Prostate gland (tissue), 2 donors: ENCODE measurements at places on chromosomes 2 and 18. TPM values are rescaled to one million over a fixed set of nuclear protein-coding genes. Genes with fewer than 3 reads are reported as not detected.

KLHL30 gene
- total RNA-seq, result 0.23 TPM

DNA sequence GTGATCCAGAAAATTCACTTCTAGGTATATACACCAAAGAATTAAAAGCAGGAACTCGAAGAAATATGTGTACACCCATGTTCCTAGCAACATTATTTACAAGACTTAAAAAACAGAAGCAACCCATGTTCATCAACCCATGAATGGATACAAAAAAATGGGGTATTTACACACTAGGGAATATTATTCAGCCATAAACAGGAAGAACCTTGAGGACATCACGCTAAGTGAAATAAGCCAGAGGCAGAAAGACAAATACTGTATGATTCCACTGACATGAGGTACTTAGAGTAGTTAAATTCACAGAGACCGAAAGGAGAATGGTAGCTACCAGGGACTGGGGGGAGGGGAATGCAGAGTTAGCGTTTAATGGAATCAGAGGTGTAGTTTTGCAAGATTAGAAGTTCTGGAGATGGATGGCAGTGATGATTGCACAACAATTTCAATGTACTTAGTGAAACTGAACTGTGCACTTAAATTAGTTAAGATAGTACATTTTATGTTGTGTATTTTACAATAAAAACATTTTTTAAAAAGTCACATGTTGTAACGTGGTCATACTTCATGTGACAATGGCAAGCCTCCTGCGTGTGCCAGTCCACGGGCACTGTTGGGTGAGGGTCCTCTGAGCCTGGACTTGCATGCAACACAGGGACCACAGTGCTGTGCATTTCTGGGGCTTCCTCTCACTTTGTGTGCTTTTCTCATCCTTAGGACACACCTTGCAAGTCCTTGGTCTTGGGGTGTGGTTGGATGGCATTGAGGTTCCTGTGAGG lies 206.1 kb upstream of the HDAC4 start:
- no peak overlapping the region for H3K4me3 ChIP-seq
- no peaks in the 10 kb centered on the region for H3K4me1 ChIP-seq
- DNase-seq, result no peak
- H3K27ac ChIP-seq, result no peak overlapping the region
- H3K36me3 ChIP-seq, result no peaks in the 10 kb centered on the region

CNGA3 gene
- not detected for total RNA-seq

KIAA2012 gene
- 0.74 TPM for total RNA-seq

DNA sequence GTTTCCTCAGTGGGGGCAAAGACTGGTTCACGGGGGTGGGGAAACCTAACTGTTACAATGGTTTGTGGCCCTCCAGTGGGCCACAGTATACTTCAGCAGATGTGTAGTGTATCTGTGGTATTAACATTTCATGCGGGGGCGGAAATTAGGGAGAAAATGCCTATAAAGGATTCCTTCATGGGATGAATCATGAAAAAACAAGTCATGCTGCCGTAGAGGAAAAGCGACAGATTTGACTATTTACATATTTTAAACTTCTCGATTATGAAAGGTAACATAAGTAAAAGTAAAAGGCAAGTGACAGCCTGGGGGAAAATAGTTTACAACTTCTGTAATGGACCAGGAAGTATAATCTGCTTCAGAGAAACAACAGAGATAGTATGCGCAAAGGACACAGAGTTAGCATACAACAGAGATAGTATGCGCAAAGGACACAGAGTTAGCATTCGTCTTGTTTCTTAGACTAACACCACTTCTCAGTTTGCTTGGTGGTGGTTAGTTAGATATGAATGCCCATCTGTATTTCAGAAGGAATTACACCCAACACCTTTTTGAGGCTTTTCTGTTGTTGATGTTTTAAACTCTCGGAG lies 41.1 kb downstream of the MRPS9 start:
- no peaks in the 10 kb centered on the region for H3K27me3 ChIP-seq
- no peaks in the 10 kb centered on the region for H3K4me1 ChIP-seq
- no peaks in the 10 kb centered on the region for H3K36me3 ChIP-seq
- no peak for DNase-seq

HOXD10 gene
- 10.4 TPM for total RNA-seq

C2orf81 gene
- 6.8 TPM for total RNA-seq

DNA sequence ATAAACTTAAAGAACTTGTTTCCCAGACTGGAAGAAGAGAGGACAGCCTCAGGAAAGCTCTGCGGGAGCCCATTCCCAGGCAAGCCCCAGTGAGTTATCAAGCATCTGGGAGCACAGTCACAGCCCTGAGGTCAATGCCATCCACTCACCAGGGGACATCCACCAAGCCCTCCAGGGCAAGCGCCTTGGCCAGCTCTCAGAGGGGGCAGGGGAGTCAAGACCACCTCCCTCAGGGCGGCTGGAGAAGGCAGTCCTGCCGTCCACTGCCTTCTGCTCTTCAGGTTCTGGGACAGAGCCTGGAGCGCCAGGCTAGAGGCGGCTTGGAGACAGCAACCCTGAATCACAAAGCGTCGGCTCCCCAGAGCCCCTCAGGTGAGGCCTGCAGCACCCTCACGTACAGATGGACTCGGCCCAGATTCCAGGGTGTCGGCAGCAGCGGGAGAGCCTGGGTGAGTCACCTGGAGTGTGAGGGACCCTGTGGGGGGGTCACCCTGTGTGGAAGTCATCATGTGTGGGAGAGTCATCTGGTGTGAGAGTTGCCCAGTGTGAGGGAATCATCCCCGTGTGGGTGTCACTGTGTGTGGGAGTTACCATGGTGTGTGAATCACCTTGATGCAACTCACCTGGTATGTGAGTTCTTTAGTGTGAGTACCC lies 100.9 kb upstream of the TEX51 start:
- H3K27ac ChIP-seq, result no peak overlapping the region
- H3K4me1 ChIP-seq, result no peaks in the 10 kb centered on the region
- H3K36me3 ChIP-seq, result no peaks in the 10 kb centered on the region
- H3K27me3 ChIP-seq, result no peaks in the 10 kb centered on the region
- DNase-seq, result no peak

- no peak overlapping the region for H3K27ac ChIP-seq
- no peaks in the 10 kb centered on the region for H3K4me1 ChIP-seq
- no peak for DNase-seq
- no peaks in the 10 kb centered on the region for H3K36me3 ChIP-seq
Measured at GRCh38 chr18:45688833-45689232, 35.1 kb upstream of the SLC14A1 start.

DNA sequence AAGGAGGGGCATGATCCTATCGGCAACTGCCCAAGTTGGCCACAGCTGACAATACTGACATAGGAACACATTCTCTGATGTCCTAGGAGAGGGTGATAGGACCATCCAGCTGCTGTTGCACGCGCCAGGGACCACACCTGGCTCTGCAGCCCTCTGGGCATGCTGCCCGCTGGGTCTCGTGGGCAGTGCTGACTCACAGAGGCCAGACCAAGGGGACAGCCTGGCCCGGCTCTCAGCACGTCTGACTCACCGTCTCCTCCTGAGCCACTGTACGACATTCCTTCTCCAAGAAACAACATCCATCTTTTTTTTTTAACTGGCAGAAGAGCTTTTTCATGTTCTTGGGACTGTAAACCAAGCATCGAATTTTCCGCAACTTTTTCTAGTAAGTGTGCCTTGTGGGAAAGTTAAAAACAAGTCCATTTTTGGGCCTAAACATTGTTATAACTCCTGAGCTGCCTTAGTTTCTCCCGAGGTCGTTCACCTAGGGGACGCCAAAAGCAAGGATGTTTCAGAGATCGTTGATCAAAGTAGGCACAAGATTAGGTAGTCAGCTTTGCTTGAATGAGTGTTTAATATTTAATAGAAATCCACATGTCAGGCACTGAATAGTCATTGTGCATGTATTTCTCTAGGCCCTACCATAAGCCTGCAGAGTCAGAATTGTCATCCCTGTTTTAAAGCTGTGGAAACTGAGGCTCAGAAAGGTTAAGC lies 100.3 kb downstream of the TTC32 start:
- DNase-seq, result peak; percentile 25
- no peak overlapping the region for H3K27ac ChIP-seq
- no peaks in the 10 kb centered on the region for H3K27me3 ChIP-seq

CDK15 gene
- total RNA-seq, result 1.2 TPM

DNA sequence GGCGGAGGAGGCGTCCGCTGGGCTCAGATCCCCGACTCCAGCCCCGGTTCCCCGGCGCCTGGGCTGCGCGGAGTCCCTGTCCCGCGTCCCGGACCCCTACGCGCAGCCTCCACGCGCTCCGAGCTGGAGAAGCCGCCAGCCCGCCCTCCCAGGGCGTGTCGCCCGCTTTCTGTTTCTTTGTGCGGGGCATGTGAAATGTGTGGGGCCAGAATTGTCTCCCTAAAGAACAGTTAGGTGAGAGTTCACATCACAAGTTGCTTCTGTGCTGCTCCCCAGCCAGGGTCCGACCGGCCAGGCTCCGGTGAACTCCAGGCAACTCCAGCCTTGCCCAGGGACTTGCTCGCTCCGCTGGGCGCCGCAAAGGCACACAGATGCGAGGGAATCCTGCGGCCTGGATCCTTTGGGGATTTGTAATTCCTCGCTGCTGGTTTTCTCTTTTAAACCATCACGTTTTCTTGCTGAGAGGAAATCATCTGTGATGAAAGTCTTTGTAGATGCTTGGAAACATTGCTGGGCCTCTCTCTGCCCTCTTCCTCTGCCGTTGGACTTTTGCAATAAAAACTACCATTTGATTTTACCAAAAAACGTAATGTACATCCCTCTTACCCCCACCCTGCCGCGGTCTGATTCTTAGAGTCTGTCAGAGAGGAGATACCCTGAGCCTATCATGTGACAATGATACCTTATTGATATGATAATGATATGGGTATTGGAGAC lies 631 bp downstream of the GYPC start:
- peak overlapping the region; percentile 94 for H3K27ac ChIP-seq
- H3K36me3 ChIP-seq, result no peaks in the 10 kb centered on the region
- DNase-seq, result no peak
- H3K4me1 ChIP-seq, result no peaks in the 10 kb centered on the region
- H3K27me3 ChIP-seq, result no peaks in the 10 kb centered on the region
- H3K4me3 ChIP-seq, result peak overlapping the region; percentile 45

GRCh38 chr2:102801098-102801718 lies 39.4 kb downstream of the TMEM182 start:
- no peaks in the 10 kb centered on the region for H3K27me3 ChIP-seq
- DNase-seq, result no peak
- H3K36me3 ChIP-seq, result no peaks in the 10 kb centered on the region

- no peak overlapping the region for H3K27ac ChIP-seq
- no peaks in the 10 kb centered on the region for H3K36me3 ChIP-seq
- peak; percentile 6 for DNase-seq
Measured at GRCh38 chr2:144162652-144163051, 357.3 kb downstream of the ZEB2 start.

RAD51AP2 gene
- 4.2 TPM for total RNA-seq
